ENCODE measurements at places on chromosomes 16 and 17.

GRCh38 chr17:57965521-57966160 is 10.4 kb upstream of the CUEDC1 start:
- no peak for DNase-seq

DNA sequence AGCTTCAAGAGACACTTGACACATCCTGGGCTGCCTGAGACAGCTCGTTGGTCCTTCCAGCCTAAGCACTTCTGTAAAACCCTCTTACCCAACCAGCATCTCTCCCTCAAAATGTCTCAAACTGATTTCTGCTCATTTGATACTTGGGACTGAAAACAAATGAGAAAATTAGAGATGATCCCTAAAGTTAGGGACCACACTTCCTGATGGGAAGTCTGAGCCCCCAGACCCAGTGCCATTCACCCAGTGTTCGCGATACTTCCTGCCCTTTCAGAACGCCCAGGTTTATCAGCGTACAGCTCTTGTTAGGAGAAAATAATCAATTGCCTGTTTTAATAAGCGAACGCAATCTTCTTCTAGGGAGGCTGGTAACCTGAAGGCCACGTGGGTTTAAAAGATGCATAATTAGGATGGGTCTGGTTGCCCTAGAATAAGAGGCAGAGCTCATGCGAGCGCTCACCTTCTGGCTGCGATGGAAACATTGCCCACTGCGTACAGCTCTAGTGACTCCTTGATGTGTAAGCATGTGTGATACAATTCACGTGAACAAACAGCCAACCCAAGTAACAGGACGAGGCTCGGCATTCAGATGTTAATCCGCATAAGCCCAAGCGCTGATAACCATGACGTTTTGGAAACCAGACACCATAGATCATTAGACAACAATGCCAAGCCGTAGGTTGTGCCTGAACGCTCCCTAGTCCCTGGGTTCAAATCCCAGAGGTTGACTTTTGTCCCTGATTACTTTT is 213.1 kb downstream of the FOXL1 start:
- DNase-seq: no peak

GRCh38 chr17:55340686-55341085 is 75.9 kb downstream of the HLF start:
- DNase-seq: no peak

GRCh38 chr16:51049678-51050376 is 101.2 kb downstream of the SALL1 start:
- no peak for DNase-seq

GRCh38 chr17:7240375-7240774 is 1.1 kb upstream of the PHF23 start:
- no peak for DNase-seq

DNA sequence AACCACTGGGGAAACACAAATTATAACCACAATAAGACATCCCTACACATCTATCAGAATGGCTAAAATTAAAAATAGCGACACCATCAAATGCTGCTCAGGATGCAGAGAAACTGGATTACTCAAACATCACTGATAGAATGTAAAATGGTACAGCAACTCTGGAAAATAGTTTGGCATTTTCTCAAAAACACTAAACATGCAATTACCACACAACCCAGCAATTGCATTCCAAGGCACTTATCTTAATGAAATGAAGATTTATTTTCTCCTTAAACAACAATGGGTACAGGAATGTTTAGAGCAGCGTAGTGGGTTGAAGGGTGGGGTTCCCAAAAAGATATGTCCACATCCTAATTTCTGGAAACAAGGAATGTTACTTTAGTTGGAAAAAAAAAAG is 309.0 kb upstream of the PMFBP1 start:
- DNase-seq: no peak

DNA sequence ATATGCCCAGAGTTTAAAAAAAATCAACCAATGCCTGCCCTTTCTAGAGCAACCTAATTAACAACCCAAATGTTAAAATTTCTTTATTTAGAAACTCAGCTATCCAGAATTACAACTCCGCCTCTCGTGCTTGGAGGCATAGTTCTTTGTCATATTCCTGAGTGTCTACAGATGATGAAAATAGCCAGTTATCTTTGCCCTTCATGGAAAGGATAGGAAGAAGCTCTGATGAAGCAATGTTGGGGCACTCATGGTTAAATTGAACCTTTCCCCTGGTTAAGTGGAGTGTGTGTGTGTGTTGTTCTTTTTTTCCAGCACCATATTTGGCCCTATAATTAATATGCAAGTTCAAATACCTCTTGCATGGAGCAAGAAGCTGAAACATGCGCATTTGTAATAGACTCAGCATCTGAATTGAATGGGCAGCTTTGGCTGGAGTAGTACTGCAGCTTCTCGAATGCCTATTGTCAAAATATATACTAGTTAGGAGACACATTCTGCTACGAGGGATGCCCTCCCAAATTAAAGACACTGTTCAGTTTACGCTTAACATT is 506.2 kb downstream of the WWOX start:
- DNase-seq: no peak

GRCh38 chr17:3974138-3974687 is 10.0 kb upstream of the ATP2A3 start:
- DNase-seq: no peak

GRCh38 chr16:68411086-68411485 is 37.2 kb downstream of the SMPD3 start:
- no peak for DNase-seq

DNA sequence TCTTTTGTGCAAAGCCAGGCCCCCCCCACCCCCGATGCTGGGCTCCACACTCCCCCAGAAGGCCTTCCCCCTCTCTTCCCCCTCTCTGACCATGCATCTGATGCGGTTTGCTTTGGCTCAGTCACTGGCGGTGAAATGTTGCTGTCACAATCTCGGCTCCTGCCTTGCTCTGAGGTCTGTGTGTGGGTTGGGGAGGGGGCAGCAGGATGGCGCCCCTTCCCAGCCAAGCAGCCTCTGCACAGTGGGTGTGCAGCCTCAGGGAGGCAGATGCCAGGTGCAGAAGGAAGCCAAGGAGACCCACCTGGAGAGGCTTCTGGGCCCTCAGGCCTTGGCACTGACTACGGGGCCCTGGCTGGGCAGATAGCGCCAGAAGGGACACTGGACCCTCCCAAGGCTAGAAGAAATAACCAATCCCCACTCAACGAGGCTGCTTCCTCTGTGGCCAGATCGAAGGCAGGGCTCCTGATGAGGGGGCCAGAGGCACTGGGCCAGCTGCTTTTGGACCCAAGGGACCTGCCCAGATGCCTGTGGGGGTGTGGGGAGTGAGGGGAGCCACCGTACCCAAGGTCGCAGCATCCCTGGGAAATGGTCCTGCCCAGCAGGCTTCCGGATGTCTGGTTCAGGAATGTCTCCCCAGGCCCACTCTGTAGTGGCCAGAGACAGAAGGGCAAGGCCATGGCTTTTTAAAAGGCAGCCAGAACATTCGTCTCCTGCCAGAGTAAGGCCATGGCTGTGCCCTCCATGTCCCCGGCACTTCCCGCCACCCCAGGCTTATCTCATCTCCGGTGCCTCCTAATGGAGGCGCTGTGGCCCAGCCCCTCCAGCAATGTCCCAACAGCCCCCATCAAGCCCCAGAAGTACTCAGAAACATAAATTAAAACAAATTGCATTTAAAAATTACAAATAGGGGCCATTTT is 43.4 kb upstream of the SLC38A10 start:
- no peak for DNase-seq

DNA sequence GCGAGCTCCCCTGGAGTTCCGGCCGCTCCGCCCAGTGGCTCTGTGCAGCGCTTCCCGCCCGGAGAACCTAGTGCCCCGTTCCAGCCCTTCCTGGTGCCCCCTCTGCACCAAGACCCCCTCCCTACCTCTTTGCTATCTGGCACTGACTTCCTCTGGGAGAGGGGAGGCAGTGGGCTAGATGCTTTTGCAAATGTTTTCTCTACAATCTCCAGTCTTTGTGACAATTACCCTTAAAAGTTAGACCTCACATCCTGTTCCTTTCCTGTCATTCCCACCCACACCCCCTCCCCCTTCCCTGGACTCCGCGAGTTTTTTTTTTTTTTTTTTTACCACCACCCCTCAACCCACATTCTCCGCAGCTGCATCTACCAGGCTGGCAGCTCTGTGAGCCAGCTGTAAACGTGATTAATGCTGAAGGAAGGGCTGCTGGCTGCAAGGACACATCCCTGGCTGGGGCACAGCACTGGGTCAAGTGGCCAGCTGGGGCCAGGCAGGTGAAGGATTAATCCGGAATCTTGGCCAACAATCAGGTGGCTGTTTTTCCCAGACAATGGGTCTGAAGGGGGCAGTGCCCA is 101.5 kb downstream of the MGAT5B start:
- DNase-seq: no peak

GRCh38 chr17:83186226-83186625 is 106.8 kb downstream of the METRNL start:
- no peak for DNase-seq

DNA sequence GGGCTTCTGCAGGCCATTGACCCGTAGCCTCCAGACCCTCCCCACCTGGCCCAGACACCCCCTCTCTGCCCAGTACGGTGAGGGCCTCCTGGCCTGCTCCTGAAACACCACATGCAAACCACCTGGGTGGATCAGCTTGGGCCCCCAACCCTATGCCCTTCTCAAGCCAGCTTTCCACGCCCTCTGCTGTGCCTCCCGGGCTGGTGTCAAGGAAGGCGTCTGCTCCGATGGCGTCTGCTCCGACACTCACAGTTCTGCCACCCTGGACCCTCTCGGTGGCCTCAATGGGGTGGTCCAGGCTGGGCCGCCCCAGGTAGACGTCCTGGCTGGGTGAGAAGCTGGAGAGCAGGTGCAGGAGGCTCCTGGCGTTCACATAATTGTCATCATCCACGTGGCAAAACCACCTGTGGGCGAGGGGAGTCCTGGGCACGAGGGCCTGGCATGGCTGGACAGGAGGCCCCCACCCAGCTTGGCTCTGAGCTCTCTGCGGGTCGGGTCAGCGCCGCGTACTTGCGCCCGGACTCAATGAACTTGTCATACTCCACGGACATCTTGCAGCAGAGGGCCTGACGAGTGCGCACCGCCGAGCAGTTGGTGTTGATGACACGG is 1.4 kb downstream of the RFNG start:
- no peak for DNase-seq

- no peak for DNase-seq
Observed at GRCh38 chr17:45997624-45998023, 1.4 kb upstream of the STH start.

GRCh38 chr16:89484041-89484501 is 6.3 kb downstream of the ANKRD11 start:
- DNase-seq: peak; percentile 67

- no peak for DNase-seq
Observed at GRCh38 chr16:59593194-59593661, 859.1 kb upstream of the GOT2 start.

- no peak for DNase-seq
Observed at GRCh38 chr17:65191811-65192740, 54.9 kb downstream of the RGS9 start.

GRCh38 chr16:19872935-19873334 is 11.7 kb downstream of the GPRC5B start:
- DNase-seq: no peak

GRCh38 chr16:6864671-6865070 is 468.0 kb upstream of the RBFOX1 start:
- DNase-seq: no peak

- DNase-seq: no peak
Observed at GRCh38 chr16:62033065-62033464, 3.2 kb downstream of the CDH8 start.

- DNase-seq: no peak
Observed at GRCh38 chr17:43356999-43357398, 41.8 kb upstream of the ARL4D start.

DNA sequence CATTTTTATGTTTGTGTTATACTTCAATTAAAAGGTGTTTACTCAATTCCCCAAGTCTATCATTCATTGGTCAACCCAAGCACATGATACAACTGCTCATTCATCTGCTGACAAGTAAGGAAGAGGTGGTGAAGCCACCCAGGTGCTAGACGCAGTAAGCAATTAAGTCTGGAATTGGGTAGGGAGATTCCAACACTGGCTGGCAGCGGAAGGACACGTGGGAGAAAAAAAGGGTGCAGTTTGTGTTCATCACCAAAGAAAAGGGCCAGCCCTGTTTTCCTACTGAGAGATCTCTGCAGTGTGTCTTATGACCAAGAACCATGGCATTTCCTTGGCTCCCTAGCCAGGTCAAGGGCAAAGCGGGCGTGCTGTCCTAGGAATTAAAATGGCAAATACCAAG is 11.8 kb upstream of the ZNF23 start:
- no peak for DNase-seq

GRCh38 chr17:34354637-34355036 is 1.6 kb upstream of the CCL13 start:
- DNase-seq: no peak

GRCh38 chr16:70594569-70594968 is 51.8 kb upstream of the IL34 start:
- DNase-seq: no peak

DNA sequence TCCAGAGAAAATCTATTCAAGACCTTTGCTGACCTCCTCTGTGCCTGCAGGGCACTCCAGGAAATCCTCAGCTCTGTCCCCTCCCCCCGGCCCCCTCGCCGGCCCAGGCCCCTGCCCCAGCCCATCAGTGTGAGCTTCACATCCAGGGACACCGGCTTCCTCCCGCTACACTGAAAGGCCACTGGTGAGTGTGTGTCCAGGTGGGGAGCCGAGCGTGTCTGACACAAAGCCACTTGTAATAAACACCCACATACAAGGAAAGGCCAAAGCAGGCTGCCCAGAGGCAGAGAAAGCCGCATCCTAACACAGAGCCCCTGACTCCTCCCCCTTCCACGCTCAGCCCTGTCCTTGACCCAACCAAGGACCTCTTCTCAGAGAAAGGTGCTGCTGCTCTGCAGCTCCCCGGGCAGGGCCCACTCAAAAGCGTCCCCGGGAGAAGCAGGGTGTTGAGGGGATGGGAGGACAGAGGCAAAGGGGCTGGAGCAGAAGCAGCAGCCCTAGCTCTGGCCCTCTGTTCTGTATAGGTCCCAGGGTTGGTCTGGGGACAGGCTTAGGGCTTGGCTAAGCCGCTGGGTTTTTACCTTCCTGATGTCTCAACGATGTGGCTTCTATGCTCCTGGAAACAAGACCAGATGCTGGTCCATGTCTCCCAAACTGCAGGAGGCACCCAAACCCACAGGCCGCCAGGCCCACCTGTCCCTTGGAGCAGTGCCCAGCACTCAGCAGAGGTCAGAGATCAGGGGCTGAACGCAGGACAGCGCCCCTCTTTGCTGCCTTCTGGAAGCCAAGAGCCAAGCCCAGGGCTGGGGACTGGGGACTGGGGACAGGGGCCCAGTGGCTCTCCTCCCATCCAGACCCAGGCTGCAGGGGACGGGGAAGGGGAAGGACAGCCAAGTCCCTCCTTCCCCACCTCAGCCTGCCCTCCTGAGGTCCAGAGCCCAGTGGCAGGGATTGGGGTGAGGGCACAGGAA is 15.3 kb downstream of the MNT start:
- DNase-seq: no peak

All from CD4-positive, alpha-beta T cell treated with Interleukin-15 for 4 hours (primary cell).